ENCODE measurements at places on chromosomes 7 and 10.

- no peak for DNase-seq
Observed at GRCh38 chr7:92745241-92745640, 91.1 kb downstream of the CDK6 start.

GRCh38 chr10:100930368-100930767 is 17.6 kb downstream of the SLF2 start:
- DNase-seq: no peak

DNA sequence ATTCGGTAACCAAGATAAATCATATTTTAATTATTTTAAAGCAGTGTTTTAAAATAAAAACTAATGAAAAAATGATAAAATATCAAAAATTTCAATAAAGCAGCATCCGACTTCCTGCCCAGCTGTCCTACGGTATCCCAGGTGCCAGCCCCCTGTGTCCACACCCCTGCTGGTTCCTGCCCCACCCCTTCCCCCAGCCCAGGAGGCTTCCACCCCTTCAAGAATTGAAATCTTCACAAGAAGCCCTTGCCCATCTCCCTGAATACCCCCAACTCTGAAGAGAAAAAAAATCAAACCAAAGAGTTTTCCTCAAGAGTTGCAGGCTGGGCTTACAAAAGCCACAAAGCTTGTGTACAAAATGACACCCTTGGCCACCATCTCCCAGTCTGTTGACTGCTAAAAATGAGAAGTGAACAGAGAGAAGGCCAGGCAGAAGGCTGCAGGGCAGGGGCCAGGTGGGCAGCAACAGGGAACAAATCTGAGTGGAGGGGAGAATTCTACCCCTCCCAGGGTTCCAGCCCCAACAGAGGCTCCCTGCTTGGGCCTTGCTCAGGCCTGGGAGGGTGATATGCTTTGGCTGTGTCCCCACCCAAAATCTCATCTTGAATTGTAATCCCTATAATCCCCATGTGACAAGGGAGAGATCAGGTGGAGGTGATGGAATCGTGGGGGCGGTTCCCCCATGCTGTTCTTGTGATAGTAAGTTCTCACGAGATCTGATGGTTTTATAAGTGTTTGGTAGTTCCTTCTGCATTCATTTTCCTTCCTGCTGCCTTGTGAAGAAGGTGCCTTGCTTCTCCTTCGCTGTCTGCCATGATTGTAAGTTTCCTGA is 14.5 kb downstream of the GPRIN2 start:
- DNase-seq: peak; percentile 1

GRCh38 chr7:102175423-102176170 is 111.1 kb upstream of the SH2B2 start:
- no peak for DNase-seq

- DNase-seq: no peak
Observed at GRCh38 chr7:9028012-9028411, 594.6 kb downstream of the NXPH1 start.

DNA sequence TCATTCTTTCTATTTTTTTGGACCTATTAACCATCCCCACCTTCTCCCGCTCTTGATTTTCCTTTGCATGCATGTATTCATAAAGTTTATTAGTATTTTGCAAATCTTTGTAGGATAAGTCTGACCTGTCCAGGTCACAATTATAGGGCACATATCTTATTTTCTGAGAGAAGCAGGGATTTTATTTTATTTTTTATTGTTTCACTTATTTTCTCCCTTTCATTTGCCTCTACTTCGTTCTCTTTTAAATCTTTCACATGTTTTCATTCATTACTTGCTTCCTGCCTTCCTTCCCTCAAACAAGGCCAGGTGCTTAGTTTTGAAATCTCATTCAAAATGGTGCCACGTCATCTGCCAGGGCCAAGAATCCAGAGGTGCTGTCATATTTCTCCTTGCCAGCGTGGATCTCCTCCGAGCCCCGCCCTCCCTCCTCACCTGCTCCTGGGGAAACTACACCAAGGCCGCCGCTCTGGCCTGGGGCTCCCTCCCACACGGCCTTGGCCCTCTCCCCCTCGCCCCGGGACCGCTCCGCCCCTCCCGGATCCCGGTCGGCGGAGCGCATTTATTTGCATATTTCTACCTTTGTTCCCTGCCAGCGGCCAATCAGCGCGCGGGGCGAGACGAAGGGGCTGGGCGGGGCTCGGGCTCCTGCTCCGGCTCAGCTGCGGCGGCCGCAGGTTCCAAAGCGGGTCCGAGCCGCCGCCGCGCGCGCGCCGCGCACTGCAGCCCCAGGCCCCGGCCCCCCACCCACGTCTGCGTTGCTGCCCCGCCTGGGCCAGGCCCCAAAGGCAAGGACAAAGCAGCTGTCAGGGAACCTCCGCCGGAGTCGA is at the start of gene TSPAN13:
Gene TSPAN13, plus strand, starts transcription at position 654 of the 830 bp plus-strand sequence. CDS start 213 bp downstream, outside the sequence.
- peak; percentile 79 for DNase-seq

- no peak for DNase-seq
Observed at GRCh38 chr7:87480386-87480785, 4.9 kb upstream of the ABCB4 start.

DNA sequence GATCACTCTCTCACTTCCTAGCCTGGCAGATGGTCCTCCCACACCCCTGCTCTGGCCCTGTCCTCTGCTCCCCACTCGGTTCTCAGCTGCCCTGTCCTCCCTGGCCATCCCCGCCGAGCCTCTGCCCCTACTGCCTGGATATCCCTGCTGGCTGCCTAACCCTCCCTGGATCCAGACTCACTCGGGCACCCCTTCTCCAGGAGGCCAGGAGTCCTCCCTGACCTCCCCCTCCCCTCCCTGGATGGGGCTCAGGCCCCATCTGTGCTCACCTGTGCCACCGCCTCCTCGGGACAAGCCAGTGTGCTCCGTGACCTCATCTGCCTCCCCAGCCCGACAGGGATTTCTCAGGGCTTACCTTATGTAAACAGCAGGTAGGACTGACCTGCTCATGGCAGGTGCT is 406.1 kb downstream of the TCERG1L start:
- DNase-seq: no peak

DNA sequence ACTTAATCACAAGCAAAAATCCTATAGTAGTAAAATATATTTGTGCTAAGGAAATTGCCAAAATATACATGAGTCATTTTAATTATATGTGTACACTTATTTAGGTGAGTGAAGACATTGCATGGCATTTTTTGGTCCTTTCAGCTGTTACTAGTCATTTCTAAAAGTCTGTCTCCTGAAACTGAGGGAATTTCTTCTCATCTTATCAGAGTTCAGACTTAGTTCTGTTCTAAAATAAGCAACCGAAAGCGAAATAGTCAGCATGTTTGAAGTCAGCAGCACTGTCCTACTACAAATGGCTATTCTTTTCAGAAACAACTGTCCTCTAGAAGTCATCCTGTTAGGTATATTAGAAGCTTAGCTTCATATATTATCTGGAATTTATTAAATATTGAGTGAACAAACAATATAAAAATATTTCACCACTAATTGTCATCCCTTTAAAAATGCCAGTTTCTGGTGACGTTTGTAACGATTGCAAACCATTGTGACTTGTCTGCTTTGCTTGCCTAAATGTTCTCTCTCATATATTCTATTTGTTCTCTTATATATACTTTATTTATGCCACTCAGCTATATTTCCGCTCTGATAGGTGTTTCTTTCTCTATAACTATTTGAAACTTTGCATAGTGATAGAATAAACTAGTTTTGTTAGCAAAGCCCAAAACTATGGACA is 227.4 kb upstream of the KAT6B start:
- no peak for DNase-seq

DNA sequence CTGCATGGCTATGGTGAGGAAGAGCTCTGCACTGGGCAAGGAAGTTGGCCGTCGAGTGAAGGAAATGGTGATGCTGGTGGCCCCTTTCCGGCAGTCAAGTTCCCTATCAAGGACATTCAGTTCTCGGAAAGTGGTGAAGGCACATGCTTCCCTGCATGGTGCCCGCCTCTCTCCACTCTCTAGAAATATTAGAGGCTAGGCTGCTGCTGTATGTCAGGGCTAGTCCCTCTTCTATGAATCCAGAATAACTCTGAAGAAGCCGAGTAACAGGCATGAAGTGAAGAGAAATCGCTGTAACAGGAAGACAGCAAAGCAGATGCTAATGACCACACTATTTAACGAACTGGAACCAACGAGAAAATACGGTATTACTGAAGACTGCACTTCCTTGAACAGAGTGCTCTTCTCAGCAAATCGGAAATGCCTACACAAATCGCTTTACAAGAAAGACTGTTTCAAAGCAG is 5.4 kb downstream of the IDI1 start:
- no peak for DNase-seq

GRCh38 chr7:149171892-149172533 is 23.3 kb upstream of the ZNF282 start:
- no peak for DNase-seq

DNA sequence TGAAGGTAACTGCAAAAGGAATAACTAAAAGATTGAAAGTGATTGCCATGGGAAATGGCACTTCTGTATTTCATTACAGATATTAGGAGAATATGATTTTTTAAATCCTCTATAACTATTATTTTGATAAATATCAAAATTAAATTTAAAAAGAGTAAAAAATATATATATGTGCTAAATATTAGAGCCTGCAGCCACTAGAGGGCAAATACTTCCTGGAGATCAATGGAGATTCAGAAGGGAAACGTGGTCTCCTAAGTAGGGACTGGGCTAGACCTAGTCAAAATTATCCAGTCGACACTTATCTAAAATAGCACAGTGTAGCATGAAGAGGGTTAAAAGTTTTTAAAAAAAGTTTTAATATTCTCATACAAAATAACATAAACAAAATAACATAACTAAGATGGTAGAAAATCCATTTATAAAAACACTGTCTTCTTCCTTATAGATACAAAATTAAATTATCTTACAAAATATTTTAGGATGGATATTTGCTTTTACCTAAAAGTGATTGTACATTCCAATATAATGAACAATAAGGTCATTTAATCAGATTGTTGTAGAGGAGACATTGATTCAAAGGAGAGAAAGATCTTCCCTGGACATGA is 434.3 kb downstream of the MDFIC start:
- DNase-seq: no peak

GRCh38 chr7:24697416-24697815 is 59.8 kb downstream of the GSDME start:
- no peak for DNase-seq

DNA sequence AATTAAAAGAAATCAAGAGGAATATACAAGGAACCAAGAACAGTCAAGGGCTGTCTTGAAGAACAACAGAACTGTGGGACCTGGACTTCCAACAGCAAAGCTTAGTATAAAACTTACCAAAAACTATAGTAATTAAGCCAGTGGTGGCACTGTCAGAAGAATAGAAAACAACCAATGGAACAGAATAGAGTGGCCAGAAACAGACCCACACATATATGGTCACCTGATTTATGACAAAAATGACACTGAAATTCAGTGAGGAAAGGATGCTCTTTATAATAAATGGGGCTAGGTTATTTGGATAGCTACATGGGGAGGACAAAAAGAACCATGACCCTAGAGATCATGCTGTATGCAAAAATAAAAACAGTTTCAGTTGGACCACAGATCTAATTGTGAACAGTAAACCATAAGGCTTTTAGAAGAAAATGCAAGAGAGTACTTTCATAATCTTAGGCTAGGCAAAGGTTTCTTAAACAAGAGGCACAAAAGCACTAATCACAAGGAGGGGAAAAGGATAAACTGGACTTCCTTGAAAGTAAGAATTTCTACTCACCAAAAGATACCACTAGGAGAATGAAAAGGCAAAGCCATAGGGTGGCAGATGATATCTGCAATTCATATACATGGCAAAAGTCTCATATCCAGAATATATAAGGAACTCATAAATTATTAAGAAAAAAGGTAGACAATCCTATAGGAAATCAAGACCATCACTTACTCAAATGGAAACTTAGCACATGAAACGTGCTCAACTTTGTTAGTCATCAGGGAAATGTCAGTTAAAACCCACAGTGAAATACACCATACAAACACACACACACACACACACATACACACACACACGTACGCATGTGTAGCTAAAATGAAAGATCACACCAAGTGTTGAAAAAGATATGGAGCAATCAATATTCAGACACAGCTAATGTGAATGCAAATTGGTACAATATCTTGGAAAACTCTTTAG is 20.8 kb downstream of the HYCC1 start:
- DNase-seq: peak; percentile 56

DNA sequence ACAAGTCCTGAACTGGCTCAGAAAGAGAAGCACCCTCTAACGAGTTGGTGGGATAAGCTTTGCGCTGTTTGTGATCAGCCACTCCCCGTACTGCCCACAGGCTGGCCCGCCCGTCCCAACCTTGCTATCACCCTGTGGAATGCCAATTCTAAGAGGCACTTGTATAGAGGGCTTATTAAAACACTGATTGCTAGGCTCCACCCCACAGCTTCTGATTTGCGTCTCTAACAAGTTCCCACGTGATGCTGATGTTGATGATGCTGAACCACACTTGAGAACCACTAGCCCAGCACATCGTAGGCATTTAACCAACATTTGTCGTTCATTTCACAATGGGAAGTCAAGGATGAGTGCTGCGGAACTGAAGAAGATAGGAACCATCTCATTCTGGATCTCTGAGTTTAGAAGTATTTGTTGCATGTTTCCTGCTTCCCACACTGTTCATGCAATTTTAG is 12.7 kb upstream of the GSAP start:
- no peak for DNase-seq

DNA sequence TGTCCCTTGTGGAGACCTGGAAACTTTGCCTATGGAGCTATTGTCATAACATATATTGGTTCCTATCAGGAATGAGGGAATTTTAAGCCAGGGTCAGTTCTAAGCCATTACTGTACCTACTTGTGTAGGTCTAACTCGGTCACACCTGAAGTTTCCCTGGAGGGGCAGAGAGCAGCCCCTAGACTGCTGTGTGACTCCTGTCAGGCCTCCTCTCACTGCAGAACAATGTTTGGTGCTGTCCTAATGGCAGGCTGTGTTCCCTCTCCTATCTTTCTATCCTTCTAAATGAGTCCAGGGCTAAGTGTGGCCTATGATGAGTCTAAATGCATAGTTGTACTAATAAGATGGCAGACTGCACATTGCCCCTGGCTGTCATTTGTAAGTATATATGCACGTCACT is 14.2 kb downstream of the MBL2 start:
- DNase-seq: no peak

DNA sequence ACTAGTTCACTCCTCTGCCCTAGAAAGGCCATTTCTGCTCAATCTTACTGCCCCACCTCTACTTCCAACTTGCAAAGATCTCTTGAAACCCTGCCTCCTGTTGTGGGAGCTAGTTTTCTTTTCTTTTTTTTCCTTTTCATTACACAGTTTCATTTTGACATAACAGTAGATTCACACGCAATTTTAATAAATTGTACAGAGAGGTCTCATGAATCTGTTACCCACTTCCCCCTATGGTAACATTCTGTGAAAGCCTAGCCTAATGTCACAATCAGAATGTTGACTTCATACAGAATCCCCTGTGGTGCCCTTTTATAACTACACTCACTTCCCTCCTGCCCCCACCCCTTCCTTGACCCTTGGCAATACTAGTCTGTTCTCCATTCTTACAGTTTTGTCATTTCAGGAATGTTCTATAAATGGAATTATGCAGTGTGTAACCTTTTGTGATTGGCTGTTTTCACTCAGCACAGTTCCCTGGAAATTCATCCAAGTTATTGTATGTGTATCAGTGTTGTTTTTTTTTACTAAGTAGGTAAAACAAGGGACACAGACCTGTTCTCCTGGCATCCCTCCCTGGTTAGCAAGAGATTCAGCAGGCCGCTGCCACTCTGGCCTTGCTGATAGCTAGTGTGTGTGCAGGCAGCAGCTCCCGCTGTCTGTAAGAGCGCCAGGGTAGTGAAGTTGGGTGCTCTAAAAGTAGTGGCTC is 21.5 kb downstream of the CHST3 start:
- no peak for DNase-seq

GRCh38 chr7:144474363-144474762 is 70.9 kb upstream of the NOBOX start:
- no peak for DNase-seq

- no peak for DNase-seq
Observed at GRCh38 chr7:35370687-35371086, 116.8 kb upstream of the TBX20 start.

All from activated CD4-positive, alpha-beta T cell treated with anti-CD3 and anti-CD28 coated beads for 48 hours (primary cell).